Stimulated activated CD4-positive, alpha-beta T cell treated with anti-CD3 and anti-CD28 coated beads, TNF-alpha, amount 100 ng/mL, for 48 hours (primary cell): ENCODE measurements at places on chromosomes 1 and 21.

GRCh38 chr21:34883491-34884271 is 165.4 kb downstream of the RUNX1 start:
- DNase-seq, result no peak

GRCh38 chr1:14625996-14626395 is 27.5 kb downstream of the KAZN start:
- no peak for DNase-seq

DNA sequence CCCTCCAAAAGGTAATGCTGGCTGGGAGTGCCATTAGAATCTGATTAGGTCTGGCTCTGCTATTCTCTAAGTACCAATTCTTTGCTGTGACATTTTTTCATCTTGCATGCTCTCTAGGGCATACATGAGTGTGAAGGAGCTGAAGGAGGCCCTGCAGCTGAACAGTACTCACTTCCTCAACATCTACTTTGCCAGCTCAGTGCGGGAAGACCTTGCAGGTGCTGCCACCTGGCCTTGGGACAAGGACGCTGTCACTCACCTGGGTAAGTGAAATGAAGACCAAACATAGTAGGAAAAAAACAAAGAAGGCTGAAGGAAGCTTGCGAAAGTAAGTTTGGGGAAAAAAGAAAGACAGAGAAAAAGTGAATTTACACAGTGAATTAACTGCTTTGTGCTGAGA is 207.9 kb downstream of the PAPPA2 start:
- DNase-seq, result no peak

DNA sequence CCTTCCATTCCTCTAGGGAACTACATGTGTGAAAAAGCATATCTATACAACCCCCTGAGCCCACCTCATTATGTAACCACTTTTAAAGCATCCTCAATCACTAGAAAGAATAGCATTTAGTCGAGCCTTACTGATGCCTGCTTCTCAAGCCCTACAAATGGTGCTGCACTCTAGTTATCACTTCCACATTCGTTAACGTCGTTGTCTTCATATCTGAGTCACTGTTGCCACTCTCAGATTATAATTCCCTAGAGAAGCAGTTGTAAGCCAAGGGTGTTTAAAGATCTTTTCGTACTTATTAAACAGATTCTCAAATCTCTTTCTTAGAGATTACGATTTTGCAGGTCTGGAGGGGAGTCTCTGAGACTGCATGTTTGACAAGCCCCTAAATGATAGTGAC is 16.5 kb downstream of the ATP1B1 start:
- DNase-seq, result no peak

- DNase-seq, result no peak
Observed at GRCh38 chr1:164480285-164480907, 78.6 kb upstream of the PBX1 start.

DNA sequence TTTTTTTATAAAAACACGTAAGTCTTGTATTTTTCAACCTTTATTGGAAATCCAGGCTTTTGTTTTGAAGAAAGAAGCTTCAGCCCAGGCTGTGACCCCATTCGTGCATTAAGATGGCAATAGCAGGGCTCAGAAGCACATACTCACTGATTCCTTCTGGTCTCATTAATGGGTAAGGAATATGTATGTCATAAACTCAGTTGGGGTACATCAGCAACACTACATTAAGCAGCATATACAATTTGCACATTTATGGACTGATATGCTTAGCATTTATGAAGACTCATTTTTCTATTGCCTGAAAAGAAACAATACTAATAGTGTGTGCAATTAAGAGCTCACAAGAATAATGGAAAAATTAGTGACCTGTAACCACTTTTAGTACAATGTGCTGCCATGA is 945.4 kb upstream of the PRMT6 start:
- DNase-seq, result no peak

DNA sequence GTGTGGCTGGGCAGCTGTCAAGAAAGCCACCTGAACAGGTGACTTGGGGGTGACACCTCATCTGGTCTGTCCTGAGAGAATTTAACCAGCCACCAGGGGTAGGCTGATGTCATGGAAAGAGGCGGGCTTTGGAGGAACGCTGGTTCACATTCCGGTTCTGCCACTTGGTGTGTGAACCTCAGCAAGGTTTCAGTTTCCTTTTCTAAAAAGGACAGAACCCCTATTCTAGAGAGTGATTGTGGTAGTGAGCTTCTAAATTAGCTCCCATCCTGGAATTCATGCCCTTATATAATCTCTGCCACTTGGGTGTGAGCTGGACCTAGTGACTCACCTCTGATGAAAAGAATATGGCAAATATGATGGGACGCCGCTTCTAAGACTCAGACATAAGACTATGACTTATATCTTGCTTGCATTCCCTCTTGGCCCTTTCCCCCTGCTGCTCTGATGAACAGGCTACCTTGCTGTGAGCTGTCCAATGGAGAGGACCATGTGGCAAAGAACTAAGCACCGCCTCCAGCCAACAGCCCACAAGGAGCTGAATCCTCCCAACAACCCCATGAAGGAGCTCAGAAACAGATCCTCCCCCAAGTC is 332.1 kb downstream of the RRAGC start:
- DNase-seq, result peak; percentile 44

DNA sequence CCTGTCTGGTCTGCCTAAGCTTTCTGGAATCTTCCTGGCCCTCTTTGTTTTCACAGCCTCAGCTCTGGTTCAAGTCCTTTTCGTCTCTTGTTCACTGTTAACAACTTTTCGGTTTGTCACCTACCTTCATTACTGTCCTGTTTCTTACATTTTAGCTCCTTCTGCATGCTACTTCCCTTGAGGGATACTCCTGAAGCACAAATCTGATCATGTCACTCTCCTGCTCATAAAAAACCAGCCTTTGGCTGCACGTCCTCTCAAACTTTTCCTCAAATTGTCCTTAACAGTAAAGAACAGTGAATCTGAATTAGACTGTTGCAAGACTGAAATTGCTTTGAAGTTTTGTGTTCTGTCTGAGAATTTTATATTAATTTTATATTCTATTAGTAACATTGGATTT is 3.3 kb downstream of the RAVER2 start:
- no peak for DNase-seq

GRCh38 chr1:236206548-236206947 is 64.2 kb downstream of the GPR137B start:
- no peak for DNase-seq

DNA sequence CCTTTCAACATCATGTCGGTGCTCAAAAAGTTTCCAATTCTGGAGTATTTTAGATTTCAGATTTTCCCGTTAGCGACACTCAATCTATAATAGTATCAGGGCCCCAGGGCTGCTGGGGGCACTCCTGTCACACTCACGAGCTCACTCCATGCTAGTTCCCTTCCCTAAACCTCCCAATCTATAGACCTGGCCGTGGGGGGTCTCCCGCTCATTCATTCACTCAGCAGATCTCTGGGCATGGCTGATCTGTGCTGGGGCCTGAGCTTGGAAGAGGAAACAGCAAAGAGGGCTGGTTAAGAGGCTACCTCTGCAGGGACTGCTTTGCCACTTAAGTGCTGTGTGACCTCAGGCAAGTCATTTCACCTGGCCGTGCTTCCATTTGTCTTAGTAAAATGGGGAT is 46.8 kb upstream of the LAPTM5 start:
- no peak for DNase-seq

DNA sequence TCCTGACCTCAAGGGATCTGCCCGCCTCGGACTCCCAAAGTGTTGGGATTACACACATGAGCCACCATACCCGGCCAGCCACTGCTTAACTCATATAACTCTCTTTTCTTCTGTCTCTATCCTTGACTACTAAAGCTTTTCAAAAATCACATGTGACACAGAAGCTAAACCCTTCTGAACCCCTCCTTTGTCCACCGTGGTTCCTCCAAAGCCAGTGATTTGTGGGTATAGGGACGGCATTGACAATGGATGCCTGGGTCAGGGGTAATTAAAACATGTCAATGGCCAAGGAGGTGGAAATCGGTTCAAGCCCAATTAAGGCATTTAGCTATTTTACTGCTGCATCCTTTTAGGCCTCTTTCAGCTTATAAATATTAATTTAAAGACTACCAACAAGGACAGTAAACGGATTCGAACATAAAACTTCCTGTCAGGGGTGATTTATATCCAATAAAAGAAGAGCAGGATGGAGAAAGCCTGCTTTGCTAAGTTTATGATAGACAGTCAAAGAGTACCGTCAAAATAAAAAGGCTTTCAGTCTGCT is 242.3 kb downstream of the GPATCH2 start:
- DNase-seq, result no peak

DNA sequence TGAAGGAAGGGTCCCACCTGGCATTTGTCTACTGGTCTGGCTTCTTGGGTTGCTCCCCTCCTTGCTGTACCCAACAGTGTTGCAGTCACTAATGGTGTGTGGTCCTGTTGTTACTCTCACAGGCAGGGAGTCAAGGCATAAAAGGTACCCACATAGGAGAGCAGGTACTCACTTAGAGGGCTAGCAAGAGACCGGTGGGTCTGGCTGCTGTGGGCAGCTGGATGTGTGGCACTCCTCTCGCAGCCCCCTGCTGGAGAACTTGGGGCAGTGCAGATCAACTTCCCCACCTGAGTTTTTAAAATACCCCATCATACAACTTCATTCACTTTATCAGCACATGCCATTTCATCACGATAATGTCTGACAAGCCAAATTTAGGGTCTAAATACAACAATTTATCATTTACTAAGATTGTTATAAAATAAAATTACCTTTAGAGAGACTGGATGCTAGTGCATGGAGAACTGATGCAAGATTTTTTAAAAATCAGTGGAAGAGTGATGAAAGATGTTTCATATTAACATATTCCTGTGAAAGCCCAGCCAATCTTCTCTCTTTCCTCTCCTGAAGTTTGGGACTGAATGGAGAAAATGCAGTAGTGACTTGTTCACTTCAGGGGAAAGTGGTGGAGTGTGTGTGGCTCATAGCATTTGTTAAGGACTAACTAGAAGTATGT is 42.8 kb downstream of the ACP6 start:
- DNase-seq, result peak; percentile 21

DNA sequence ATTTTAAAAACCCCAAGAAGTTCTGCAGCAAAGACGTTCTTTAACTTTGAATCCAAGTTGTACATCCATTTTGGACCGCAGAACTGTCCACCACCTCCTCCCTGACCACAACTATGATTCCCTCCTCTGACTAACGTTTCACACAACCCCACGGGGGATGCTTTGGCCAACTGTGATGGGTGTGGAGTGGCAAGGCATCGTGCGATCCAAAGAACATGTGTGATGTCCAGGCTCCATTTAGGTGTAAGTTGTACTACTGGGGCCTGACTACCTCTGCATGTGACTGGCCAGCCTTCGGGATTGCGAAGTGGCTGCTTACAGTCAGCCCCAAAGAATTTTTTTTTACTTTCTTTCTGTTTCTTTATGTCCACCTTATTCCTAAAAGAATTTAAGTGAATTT is 6.7 kb downstream of the KCNJ15 start:
- no peak for DNase-seq

GRCh38 chr1:64469116-64469976 is 583 bp upstream of the CACHD1 start:
- DNase-seq, result no peak

- peak; percentile 15 for DNase-seq
Observed at GRCh38 chr1:6969106-6969505, 183.9 kb downstream of the CAMTA1 start.

GRCh38 chr1:201535046-201535918 is 3.6 kb upstream of the NAV1 start:
- DNase-seq, result no peak

- no peak for DNase-seq
Observed at GRCh38 chr1:214584805-214585766, 17.9 kb upstream of the CENPF start.

- no peak for DNase-seq
Observed at GRCh38 chr1:41240781-41241353, 1.2 kb downstream of the SCMH1 start.

- DNase-seq, result no peak
Observed at GRCh38 chr1:119929643-119930315, 33.5 kb upstream of the ADAM30 start.

- DNase-seq, result no peak
Observed at GRCh38 chr1:48261881-48262400, 39.4 kb downstream of the SLC5A9 start.

GRCh38 chr1:176619261-176619660 is 156.3 kb downstream of the PAPPA2 start:
- no peak for DNase-seq

GRCh38 chr1:164630626-164631396 is 71.8 kb downstream of the PBX1 start:
- no peak for DNase-seq

GRCh38 chr1:160704250-160704649 is 7.4 kb downstream of the CD48 start:
- no peak for DNase-seq

DNA sequence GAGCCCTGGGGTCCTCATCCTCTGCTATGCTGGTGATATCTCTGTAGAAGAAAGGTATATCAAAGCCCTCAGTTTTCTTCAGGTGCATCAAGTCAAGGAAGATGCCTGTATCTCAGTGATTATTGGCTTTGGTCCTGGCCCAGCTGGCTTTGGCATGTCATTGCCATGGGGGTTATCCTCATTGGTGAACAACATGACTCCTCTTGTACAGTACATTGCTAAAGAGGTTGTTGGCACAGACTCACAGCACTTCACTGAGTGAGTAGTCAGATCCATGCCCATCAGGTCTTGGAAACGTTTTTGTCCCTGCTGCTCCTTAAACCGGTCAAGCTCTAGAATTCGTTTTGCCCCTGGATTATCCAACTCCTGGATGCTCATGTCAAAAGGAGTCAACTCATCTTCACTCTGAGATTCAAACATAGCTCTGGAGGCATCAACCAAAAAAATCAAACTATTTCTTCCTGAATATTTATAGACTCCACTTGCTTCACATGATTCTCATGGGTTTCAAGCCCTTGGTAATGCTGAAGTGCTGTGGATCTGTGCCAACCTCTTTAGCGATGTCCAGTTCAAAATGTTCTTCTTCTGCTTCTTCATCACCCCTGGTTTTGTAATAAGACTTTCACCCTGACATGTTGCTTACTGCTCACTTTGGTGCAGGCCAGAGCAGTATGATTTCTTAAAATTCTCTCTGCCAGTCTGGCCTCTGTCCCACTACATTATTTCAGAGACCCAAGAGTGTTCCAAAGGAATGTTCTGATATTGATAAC is 43.0 kb upstream of the RAB3GAP2 start:
- no peak for DNase-seq

- no peak for DNase-seq
Observed at GRCh38 chr21:25126564-25126963, 480.7 kb downstream of the MRPL39 start.

- no peak for DNase-seq
Observed at GRCh38 chr21:44765231-44766013, 36.2 kb downstream of the UBE2G2 start.

DNA sequence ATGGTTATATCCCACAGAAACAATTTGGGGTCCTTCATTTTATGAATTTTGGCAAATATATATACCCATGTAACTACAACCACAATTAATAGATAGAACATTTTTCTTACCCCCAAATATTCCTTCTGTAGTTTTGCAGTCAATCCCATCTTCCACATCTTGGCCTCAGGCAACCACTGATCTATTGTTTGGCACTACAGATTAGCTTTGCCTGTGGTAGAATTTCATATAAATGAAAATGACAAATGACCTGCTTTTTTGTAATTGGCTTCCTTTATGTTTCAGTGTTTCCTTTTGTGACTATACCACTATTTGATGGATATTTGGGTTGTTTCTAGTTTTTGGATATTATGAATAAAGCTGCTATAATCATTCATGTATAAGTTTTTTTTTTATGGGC is 91.5 kb downstream of the MAST2 start:
- no peak for DNase-seq
